ENCODE measurements at places on chromosomes 7 and 10.

DNA sequence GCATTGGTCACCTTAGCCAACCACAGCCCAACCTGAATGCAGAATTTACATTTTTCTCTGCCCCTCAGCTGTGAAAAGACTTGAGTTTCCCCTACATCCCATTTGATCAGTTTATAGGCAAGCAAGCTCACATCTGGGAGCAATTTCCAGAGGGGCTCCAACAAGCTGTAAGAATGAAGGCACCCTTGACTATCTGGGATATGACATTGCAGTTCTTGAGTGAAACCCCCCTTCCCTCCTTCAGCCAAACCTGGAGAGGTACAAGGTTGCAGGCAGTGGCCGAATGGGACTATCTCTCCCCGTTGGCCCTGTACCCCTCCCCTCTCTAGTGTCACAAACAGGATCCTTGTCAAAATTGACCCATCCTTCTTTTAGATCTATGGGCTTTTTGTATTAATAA, 30.5 kb downstream of the POLL start:
- no peak for DNase-seq

- DNase-seq, result no peak
Observed at GRCh38 chr10:22443175-22443901, 98.0 kb downstream of the SPAG6 start.

GRCh38 chr10:99233000-99233688, 2.5 kb downstream of the HPSE2 start:
- DNase-seq, result no peak

GRCh38 chr7:20777377-20778062, 9.2 kb downstream of the SP8 start:
- DNase-seq, result no peak

- DNase-seq, result no peak
Observed at GRCh38 chr10:79282388-79282787, 64.9 kb upstream of the PPIF start.
